Globus pallidus (tissue), 1 donor: ENCODE measurements at places on chromosomes 12 and 14.

GRCh38 chr12:18747895-18748294 is 10.0 kb downstream of the CAPZA3 start:
- no peak for DNase-seq

GRCh38 chr14:62491146-62491545 is 554.1 kb downstream of the KCNH5 start:
- DNase-seq: no peak

GRCh38 chr12:52214421-52214802 is 18.6 kb upstream of the KRT7 start:
- DNase-seq: no peak

GRCh38 chr14:75232597-75232996 is 46.0 kb upstream of the FOS start:
- no peak for DNase-seq

DNA sequence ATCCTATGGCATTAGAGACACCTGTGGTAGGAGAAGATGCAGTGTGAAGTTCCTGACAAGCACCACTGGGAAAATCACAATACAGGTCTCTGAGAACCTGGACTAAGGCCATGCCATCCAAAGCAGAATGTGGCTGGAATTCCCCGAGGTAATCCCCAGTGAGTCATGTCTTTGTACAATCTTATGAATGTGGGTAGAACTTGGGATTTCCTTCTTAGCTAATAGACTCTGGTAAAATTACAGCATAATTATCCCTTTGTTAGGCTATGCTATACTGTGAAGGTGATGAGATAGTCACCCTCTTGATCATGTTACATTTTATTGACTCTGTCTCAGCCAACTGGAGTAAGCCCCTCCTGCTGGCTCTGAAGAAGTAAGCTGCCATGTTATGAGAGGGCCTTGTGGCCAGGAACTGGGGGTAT is 224.3 kb upstream of the DCN start:
- no peak for DNase-seq

DNA sequence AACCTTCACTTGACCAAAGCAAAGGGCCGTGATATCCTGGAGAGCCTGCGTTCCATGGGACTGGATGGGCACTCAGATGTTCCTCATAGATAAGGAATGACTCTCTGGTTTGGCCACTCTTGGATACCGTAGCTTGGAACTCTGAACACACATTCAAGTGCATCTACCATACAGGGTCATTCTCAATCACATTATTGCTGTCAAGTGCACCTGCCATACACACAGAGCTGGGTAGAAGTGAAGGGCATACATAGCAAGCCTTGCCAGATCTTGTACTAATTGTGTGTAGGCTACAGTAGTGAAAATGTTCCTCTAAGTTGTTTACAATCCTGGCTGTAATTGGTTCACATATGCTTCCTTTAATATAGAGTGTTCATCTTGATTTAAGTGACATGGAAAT is 58.3 kb downstream of the PELI2 start:
- DNase-seq: no peak

GRCh38 chr14:95480109-95480886 is 36.2 kb downstream of the SYNE3 start:
- DNase-seq: no peak

GRCh38 chr14:100486025-100486828 is 101.0 kb downstream of the BEGAIN start:
- no peak for DNase-seq

- DNase-seq: peak; percentile 85
These were observed 792 bp upstream of the CHD4 start for GRCh38 chr12:6607751-6608591.

DNA sequence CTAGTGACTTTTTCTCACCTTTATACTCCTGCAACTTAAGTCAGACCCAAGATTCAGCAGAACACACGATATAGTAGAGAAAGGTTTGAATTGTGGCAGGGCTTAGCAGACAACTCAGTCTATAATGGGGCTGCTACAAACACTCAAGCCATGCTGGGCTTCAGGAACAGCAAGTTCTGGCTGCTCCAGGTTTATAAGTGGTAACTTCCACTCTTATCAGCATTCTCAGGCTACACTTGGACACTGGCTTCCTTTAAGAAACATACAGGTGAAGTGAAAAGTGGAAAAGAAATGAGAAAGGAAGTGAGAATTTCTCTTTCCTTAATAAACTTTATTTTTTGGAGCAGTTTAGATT is 21.7 kb downstream of the PLEKHD1 start:
- no peak for DNase-seq

DNA sequence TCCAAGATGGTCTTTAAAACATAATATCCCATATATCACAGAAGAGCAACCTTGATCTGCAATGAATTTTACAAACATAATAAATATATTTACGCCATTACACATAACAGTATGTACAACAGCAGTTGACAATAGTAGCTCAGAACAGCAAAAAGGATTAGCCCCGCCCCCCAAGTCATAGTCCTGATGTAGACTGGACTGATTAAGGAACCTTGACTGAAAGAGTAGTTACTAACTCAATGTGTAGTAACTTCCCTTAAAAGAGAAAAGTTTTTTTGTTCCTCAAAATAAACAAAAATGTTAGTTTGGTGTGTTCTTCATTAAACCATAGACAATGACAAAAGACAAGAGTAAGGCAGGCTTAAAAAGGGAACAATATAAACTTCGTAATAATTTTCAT is 44.5 kb downstream of the GTF2A1 start:
- DNase-seq: peak; percentile 43

- no peak for DNase-seq
These were observed 184.0 kb downstream of the TMEM121 start for GRCh38 chr14:105710119-105711043.

DNA sequence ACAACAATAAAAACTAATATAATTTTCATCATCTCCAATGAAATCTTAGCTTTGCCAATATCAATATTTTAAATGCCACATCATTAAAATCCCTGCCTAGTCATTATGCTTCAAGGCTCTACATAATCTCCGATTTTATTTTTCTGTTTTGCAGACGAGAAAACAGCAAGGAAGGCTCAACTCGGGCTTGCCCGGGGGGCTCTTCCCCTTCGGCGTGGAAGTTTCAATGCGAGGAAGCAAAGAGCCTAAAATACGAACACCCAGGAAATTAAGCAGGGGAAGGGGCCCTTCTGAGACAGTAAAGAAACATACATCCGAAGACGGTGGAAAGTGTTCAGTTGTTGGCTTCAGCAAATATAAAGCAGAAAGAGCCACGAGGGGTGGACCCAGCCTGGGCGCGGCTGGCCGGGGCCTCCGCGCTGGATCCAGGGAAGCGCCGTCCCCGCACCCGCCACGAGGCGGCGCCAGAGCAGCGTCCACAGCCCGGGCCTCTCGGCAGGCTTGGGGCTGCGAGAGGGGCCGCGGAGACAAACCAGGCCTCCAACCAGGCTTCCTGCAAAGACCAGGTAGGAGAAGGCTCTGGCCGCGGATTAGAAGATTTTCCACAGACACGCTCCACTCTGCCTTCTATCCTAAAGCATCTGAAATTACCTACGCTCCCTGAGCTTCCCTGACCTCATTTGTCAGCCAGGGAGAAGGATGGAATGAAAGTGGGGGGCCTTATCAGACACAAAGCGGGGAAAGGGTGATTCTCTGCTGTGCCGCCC is 77.2 kb downstream of the SERPINA3 start:
- DNase-seq: peak; percentile 41

DNA sequence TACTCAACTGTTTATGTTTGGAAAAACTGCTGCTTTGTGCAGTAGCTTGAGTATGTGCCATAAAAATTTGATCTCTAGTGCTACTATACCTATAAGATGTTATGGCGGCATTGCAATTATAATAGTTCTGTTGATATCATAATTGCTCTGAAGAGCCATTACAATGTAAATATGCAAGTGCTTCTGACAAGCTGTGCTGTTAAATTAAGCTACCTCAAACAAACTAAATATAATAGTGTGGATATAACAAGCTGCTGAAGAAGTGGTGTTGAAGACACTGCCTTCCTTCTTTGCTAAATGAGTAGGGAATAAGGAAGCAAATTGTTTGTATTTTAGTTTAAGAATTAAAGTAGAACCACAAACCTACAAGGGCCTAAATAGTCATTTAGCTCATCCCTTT is 301.0 kb upstream of the MIS18BP1 start:
- no peak for DNase-seq

- no peak for DNase-seq
These were observed 62.7 kb downstream of the RCOR1 start for GRCh38 chr14:102655137-102655536.

DNA sequence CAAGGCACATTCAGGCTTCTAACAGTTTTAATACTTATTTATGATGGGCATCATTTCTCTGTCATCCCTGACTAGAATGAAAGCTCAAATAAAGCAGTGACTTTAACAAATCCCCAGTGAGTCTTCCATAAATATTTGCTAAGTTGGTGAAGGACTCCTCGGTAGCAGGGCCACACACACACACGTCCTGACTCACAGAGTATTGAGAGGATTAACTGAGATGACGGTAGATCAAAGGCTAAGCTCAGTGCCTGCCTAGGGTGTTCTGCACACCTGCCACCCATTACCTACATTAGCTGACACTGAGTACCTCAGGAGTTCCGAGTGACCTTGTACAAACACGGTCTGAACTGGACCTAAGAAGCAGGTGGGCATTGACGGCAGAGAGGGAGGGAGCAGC is 197.3 kb upstream of the SFSWAP start:
- DNase-seq: no peak

DNA sequence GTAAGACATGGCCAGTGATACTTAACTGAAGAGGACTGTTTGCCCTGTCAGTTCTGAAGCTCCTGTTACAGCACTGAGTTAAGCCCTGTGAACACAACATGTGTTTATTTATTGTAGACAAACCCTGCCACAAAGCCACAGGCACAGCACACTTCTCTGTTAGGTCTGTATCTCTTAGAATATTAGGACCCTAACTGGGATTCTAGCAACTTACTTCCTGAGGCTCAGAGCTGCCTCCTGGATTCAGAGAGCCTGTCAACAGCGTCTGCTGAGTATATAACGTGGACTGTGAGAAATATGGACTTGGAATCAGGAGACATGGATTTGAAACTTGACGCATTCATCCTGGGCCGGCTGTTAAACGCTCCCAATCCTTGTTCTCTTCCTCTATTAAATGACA is 135.0 kb upstream of the HIF1A start:
- no peak for DNase-seq

- DNase-seq: no peak
These were observed 8.5 kb downstream of the C1S start for GRCh38 chr12:7068994-7069346.

- no peak for DNase-seq
These were observed 159.9 kb upstream of the PARP11 start for GRCh38 chr12:4032924-4033615.

GRCh38 chr12:125296701-125297100 is 231.5 kb downstream of the AACS start:
- DNase-seq: no peak

DNA sequence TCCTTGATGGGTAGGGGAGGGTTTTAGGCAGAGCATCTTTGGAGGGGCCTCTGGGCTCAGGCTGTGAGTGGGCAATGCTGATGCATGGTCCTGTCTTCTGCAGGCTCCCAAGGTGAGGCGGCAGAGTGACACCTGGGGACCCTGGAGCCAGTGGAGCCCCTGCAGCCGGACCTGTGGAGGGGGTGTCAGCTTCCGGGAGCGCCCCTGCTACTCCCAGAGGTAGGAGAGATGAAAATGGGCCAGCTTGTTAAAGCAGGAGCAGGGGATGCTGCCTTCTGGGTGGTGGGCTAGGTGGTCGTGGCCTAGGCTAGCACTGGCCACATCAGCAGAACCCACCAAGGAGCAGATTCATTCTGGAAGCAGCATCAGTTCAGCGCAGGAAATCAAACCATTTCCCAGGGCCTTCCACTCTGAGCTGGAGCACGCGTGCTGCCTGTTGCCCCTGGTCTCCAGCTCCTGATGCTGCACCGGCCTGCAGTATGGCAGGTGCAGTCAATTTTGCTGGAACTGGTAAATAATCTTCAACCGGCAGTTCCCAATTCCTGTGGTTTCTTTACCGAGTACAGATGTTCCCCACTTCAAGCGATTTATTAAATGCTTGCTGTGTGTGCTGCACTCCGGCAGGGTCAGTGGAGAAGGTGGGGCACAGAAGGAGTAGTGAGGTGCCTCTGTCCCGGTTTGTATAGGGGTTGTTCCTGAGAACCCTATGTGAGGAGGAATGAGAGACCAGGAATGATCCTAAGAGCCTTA is 7.4 kb downstream of the PAPLN start:
- DNase-seq: no peak

DNA sequence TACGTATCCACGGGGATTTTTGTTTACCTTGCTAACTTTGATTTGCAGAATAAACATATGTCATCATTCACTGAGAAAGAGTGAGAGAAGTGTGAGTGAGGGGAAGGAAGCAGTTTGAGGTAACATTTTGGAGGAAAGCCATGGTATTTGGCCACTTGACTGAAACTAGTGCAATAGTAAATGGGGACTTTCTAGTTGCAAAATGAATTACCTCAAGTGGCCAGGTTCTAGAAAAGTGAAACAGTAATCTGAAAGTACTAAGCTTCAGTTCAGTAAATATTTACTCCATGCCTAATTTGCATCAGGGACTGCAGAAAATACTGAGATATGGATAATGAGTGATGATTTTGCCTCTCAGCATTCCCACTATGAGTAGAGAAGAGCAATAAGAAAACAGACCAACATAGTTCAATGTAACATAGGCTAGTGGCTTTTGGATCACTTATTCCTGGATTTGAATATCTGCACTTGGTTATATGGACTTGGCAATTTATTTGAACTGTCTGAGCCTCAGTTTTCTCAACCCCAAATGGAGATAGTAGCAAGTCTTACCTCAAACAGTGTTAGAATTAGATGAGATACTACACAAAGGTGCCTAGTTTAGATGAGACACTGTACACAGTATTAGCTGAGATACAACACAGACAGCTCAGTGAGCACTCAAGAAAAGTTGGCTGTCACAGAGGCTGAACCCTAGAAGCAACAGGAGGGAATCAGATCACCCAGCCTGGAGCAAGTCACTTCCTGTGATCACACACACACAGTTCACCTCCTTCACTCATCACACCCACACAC is 439.1 kb downstream of the NPAS3 start:
- no peak for DNase-seq

DNA sequence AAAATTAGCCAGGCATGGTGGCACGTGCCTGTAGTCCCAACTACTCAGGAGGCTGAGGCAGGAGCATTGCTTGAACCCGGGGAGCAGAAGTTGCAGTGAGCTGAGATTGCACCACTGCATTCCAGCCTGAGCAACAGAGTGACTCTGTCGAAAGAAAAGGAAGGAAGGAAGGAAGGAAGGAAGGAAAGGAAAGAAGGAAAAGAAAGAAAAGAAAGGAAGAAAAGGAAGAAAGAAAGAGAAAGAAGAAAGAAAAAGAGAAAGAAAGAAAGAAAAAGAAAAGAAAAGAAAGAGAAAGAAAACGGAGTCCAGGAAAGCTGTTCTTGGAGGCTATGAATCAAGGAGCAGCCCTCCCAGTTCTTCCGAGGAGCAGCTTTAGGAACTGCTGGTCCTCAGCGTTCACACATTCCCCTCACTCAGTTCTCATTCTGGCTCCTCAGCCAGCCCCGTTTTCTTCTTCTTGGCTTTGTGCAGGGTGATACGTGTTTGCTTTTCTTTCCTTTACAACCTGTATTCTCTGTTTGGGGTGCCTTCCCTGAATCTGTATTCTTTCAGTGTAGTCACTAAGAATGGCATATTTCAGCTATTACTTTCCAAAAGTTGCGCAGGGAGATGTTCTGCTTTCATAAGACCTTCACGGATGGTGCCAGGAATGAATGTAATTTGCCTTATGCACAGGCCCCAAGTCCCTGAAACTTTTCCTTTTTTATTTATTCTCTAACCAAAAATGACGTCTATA is 12.2 kb downstream of the FBXL14 start:
- DNase-seq: no peak
